Stimulated activated CD4-positive, alpha-beta T cell treated with anti-CD3 and anti-CD28 coated beads, Interleukin-4, amount 100 ng/mL, for 4 hours (primary cell): ENCODE measurements at places on chromosomes 4 and X.

GRCh38 chr4:7357323-7357722, 77.4 kb downstream of the PSAPL1 start:
- DNase-seq, result no peak

DNA sequence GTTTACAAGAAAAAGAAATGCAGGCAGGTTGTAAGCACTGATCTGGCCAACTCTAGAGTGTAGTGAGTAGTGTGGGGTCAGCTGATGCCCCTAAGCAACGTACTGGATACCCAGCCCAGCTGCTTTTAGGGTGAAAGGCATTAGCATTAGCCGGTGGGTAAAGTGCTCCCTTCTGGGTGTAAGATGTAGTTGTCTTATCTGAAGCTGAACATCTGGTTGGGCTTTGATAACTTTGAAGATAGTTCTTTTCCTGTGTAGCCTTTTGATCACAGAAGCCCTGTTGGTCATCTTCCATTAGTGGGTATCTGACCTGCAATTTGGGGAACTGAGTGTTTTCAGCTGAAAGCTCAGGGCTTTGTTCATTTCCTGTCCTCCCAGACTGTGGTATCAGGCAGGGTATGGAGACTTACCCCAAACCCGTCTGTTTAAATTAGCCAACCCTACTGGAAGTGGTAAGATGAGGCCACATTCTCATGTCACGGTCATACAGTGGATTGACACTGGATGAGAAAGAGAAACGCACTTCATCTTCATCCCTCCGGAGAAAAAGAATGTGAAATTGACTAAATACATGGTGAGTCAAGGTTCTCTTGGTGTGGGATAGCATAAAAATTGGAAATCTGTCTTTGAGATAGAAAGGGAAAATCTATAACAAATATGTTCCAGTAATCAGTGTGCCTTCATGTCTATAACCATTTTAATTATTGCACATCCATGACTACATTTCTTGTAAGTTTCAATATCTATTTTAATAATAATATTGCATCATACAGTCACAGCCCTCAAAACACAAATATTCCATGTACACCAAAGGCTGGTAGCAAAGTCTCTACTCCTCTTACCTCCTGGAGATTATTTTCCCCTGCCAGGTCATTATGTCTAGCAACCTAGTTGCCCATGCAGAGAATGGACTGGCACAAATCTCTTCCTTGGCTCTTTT, 8.7 kb downstream of the RHOH start:
- no peak for DNase-seq

- no peak for DNase-seq
These were observed 5.6 kb downstream of the KIAA0232 start for GRCh38 chr4:6788123-6788522.

GRCh38 chr4:152464030-152464823, 71.7 kb downstream of the FBXW7 start:
- DNase-seq, result no peak

DNA sequence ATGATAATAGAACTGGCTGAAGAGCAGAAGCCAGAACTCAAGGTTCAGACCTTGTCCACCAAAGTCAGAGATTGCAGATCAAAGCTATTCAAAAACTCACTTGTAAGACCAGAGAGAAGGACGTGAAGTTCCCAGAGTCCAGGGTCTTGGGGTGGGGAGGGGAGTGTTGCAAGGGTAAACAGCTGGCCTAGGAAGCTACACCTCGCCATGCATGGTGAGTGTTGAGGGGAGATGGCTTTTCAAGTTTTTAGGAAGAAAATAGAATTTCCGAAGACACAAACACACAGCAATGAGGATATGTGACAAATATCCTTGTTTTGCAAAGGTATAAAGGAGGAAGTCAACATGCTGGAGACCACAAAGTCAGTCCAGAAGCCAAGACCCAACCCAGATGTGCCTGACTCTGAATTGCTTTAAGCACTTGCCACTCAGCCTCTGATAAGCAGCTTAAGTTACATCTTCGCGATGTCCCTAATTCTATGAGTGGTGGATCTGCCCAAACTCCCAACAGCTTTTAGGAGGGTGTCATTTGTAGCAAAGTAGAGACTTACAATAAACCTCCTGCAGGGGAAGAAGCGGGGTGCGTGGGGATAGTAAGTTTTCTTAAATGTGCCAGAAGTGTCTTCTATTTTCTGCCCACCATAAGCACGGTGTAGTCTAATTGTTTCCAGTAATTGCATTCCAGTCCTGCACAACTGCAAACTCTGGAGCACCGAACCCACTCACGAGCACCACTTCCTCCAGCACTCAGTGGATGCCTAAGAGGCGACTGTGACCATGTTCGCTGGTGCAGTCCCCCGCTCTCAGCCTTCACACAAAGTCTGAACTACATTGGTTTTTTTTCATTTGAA, 26.5 kb downstream of the HAND2 start:
- DNase-seq, result no peak

DNA sequence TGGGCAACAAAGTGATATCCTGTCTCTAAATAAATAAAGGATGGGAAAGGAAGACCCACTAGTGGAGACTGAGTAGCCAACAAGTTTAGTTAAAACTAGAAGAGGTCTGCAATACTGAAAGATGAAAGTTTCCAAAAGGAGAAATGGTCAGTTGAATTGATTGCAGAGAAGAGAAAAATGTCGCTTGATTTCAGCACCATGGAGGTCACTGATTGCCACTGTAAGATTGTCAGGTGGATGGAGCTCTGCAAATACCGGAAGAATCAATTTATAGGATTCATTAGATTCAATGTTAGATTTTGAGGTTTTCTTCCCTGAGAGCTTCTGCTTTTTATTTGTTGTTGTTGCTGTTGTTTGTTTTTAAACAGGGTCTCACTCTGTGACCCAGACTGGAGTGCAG, 5.4 kb upstream of the FNIP2 start:
- no peak for DNase-seq

GRCh38 chrX:111831343-111831742, 44.6 kb upstream of the TRPC5OS start:
- DNase-seq, result no peak

DNA sequence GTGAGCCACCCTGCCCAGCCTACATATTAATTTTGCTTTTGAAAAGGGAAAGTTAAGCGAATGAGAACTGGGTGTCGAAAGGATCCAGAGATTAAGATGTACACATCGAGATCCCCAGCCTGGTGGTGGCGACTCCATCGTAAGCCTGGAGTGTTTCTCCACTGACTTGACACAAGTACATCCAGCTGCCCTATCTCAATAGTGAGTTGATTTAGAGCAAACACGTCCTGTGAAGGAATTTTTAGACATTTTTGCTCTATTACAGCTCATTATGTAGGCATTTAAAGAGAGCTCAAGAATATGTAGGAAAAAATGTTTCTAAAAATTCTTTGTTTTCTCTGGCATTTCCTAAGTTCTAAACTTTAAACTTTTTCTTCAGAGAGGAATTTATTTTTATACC, 11.7 kb upstream of the CLDN34 start:
- no peak for DNase-seq

GRCh38 chr4:174119051-174119450, 164.4 kb downstream of the FBXO8 start:
- DNase-seq, result no peak

DNA sequence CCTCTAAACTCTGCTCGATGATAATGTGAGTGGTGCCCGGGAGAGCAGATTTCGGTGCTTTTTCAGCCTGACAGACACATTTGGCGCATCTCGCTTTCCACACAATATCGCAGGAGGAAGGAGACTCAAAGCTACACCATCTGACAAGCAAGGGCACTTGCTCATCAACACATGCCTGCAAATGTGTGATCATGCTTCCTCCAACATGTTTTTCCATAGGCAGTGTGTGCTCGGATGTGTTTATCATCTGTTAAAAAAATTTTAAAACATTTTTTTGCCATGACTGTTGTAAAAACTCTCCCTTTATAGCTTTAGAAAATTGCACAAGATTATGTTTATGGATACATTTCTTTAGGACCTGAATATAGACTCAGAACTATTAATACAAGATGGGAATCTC, 170.3 kb upstream of the PUDP start:
- DNase-seq, result no peak

GRCh38 chr4:21470535-21470934, 478.0 kb downstream of the KCNIP4 start:
- DNase-seq, result no peak

DNA sequence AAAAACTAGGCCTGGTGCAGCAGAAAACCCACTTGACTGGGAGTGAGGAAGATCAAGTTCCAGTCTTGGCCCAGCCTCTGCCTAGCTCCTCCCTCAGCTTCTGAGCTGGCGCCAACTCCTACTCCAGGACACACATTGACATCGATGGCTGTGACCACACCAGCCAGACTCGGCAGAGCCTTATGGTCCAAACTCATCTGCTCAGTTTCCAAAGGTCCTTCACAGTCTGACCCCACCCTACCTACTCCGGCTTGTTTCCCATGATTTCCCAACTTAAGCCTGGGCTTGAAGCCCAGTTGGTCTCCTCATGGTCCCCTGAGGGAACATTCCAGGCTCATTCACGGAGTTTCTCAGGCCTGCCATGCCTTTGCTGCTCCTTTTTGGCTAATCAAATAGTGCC, 10.1 kb downstream of the ELF4 start:
- DNase-seq, result no peak

DNA sequence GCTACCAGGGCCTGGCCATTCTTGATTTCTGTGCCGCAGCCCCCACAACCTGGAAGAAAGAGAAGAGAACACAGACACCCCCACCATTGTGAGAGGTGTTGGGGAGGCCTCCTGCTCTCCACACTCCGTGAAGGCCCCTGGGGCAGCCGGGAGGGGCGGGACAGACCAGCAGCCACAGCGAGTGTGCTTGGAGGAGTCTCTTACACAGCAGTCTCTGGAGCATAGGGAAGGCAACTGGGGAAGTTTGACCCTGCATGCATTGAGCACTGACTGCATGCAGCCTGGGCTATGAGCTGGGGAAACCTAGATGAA, 77.9 kb downstream of the ABLIM2 start:
- no peak for DNase-seq

DNA sequence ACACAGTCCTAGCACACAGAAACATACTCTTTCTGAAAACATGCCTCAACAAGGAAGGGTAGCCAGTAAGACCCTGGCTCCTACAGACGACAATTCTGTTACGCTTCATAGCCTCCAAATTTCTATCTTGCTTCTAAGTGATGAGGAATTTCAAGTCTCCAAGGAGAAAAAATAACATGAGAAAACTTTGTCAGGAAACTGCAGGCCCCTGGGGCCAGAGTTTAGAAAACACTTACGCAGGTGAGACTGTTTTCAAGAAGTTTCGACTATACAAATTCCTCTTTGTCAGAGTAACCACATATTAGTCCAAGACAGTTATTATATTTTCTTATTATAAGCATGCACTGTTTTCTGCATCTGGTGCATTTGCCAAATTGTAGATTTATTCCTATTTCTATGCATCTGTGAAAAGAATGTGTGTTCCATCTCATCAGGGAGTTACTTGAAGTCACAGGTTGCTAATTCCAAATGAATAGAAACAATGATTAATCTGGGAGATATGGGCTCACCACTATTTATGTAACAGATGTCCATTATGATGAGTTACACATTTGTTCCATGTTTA, 30.3 kb upstream of the HCCS start:
- DNase-seq, result no peak

DNA sequence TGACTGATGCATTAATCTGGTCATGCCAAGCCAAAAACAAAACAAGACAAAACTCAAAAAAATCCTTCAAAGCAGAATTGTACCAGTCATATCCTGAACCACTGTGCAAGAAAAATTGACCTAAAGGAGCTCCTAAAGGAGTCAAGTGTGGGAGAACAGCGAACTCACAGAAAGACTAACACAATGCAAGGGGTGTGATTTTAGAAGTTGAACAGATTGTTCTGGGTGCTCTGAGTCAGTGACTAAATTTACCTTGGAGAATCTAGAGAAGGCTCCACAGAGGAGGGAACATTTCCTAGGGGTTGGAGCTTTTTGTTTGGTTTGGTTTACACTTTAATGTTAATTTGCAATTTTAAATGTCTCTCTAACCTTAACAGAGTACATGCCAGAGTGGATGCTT, 48.9 kb upstream of the PHF8 start:
- no peak for DNase-seq

DNA sequence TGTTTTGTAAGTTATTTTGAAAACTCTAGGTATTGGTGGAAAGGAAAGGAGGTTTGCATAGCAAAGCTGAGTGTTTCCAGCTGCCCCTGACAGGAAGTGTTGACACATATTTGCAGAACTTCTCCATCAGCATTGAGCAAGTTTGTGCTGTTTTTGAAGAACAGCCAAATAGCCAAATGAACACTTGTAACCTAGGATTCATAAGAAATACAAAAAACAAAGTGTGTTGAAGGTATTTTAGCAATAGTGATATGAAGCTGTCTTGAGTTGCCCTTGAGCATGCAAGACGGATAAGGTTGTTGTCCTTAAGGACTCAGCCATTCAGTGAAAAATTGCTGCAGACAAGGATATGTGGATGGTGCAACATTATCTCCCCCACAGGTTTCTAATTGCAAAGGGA, 68.3 kb upstream of the PGM2 start:
- DNase-seq, result no peak

DNA sequence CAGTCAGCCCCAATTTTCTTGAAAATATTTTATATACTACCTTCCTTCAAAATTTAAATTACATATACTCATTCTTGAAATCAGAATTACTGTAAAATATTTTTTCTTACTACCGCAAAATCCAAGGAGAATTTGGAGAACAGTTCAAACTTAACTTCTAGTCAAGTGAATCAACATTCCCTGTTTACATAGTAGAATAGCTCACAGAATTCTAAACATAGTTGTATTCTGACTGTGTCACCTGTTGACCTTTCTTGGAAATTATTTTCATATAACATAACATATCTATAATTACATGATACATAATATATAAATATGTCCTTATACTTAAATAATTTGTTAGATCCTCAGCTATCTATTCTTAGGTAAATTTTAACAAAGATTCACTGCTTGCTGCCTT, 31.0 kb upstream of the FGF5 start:
- DNase-seq, result no peak

GRCh38 chrX:54748626-54749025, 49.4 kb downstream of the ITIH6 start:
- no peak for DNase-seq

GRCh38 chrX:136870064-136870463, 10.5 kb downstream of the RBMX start:
- DNase-seq, result no peak

DNA sequence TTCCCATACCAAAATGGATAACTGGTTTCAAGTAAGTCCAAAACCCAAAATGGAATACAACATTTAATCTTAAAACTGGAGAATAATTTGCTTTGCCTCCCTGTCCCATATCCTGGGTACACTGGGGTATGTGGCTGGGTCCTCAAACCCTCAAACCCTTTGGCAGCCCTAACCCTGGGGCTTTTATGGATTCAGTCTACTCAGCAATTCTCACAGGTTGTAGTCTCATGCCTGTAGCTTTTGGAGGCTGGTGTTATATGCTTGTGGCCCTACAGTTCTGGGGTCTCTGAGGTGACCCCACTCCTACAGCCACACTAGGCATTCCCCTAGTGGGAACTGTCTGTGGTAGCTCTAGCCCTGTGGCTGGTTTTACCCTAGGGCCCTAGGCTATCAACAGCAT, 110.5 kb upstream of the NRK start:
- no peak for DNase-seq

- DNase-seq, result no peak
These were observed 80.9 kb downstream of the CLDN34 start for GRCh38 chrX:10048076-10048475.
